ENCODE measurements at places on chromosomes 6 and 20.

- no peak for DNase-seq
These were observed 10.6 kb downstream of the FARS2 start for GRCh38 chr6:5271926-5272325.

- no peak for DNase-seq
These were observed 3.7 kb downstream of the GDF5 start for GRCh38 chr20:35434085-35435005.

GRCh38 chr20:40844332-40844731 lies 155.3 kb upstream of the MAFB start:
- no peak for DNase-seq

GRCh38 chr20:12916699-12917098 lies 92.1 kb upstream of the SPTLC3 start:
- DNase-seq, result no peak

DNA sequence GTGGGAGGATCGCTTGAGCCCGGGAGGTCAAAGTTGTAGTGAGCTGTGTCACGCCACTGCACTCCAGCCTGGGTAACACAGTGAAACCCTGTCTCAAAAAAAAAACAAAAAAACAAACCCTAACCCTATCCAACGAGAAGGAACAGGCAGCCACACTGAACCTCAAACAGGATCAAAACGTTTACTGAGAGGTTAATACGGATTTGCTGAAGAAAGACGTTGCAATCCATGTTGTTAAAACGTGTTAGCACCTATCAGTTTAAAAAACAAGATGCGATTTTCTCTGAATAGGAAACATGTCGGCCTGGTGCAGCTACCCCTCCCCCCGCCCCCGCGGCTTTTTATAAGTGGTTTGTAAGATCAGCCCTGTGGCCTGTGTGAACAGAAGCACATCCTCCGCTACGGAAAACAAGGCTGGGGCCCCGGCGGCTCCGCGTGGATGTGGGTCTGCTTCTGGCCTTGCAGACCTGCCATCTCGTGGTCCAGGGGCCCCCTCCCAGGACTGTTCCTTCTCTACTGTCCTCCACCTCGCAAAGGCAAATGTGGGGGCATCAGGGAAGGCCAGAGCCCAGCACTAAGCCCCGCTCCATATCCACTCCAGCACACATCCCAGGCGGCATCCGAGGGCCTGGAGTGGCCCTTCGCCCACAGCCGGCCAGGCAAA lies 11.4 kb downstream of the SLC2A4RG start:
- no peak for DNase-seq

- no peak for DNase-seq
These were observed 27.6 kb downstream of the HCK start for GRCh38 chr20:32079655-32080109.

DNA sequence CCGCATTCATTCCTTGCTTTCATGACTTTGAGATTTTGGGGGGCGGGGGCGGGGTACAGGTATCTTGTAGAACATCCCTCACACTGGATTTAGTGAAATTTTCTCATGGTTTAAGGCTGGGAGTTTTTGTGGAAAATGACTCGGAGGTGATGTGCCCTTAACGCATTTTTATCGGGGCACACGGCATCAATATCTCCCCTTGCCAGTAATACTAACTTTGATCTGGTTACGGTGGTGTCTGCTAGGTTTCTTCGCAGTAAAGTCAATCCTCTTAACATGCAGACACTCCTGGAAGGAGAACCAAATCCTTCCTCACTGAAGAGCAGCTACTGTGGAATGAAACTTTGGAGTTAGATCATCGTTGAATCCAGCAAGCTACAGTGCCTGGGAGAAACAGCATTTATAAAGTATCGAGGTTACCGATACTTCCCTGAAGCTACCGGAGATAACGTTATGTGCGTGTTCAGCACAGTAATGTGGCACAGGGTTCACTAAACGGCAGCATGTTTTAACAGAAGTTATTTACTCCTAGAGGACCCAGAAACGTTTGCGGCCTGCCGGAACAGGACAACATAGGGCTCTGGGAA lies 1.2 kb upstream of the DYNLRB1 start:
- DNase-seq, result no peak

DNA sequence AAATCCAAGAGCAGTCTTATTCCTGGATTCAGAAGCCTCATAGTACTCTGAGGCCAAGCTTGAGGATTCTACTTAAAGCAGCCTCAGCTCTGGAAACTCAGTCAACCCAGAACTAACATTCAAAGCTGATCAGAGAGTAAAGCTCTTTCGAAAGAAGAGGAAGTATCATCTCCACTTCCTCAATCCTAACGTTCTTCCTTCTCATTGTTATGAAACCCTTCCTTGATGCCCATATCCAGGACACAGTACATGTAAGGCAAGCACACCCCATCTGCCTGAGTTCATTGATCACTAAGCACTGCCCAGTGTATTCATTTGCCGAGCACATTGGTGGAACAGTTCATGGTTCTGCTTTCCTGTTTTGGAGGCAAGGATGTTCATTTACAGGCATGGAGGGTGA lies at the start of gene IPCEF1:
TSS of gene IPCEF1 (minus strand) at position 114 of the 400 bp plus-strand sequence. CDS start 90,856 bp downstream, outside the sequence.
- DNase-seq, result no peak

DNA sequence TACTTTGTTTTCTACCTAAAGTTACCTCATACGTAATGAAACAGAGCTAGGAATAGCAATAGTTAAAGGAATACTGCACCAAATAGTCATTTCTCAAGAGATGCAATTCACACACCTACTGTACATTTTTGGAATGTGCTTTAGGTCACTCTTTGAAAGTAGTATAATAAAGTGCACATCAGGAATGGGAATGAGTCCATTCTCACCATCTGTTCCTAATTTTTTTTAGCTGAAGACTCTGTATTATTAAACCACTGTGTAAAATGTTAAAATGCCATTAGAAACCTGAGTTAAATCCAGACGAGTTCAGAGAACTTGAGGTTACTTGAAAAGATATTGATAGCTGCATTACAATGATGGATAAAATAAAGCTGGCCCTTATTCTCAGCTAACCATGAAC lies 51.9 kb upstream of the EPHA7 start:
- no peak for DNase-seq

GRCh38 chr6:53112871-53113270 lies 35.8 kb downstream of the GCM1 start:
- DNase-seq, result no peak

- DNase-seq, result no peak
These were observed 37.6 kb downstream of the SLC2A10 start for GRCh38 chr20:46746956-46747526.

- no peak for DNase-seq
These were observed 26.6 kb downstream of the POFUT1 start for GRCh38 chr20:32234135-32234808.

DNA sequence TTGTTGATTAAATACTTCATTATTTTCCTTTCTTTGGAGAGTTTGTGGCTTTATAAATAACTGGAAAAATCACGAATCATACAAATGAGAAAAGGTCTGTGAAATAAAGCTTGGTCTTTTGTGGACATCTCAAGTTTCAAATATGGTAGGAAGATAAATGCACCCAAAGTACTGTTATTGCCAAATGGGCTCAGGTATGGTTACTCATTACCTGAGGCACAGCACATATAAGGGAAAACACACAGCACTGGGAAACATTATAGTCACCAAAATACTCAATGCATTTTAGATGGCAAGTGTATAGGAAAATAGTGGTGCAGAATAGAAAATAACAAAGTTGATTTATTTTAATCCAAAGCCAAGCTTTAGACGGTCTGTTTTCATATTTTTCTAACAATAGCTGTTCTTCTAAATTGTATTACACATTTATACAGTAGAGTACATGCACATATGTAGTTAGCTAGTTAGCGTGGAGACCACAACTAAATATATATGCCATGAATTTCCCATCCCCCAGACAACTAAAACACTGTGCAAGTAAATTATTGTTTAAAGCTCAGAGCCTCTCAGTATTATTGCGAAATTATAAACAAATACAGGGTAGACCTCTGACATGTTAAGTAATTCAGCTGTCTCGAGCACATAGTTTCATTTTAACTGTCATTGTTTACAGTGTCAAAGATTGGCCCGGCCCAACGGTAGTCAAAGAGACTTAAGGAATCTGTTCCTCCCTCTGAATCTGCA lies 336.0 kb downstream of the SYNE1 start:
- DNase-seq, result no peak

DNA sequence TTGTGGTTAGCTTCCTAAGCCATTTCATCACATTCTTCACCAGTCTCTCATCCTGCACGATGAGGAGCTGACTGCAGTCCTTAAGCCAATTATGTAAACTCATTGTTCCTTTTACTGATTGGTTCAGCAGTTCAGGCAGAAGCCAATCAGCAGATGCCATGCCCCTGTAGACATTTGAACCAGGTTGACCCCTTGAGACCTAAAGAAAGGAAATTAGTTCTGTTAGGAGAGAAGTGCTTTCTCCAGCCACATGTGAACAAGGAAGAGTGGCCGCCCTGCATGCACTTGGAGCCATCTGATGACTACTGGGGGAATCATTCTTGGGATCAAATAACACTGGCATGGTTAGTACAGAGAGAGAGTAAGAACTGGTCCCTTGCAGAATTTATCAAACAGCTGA lies 535.2 kb upstream of the ID4 start:
- peak; percentile 13 for DNase-seq

GRCh38 chr6:34447910-34448309 lies 18.0 kb upstream of the PACSIN1 start:
- no peak for DNase-seq

- no peak for DNase-seq
These were observed 64.3 kb upstream of the BTBD3 start for GRCh38 chr20:11853359-11853758.

DNA sequence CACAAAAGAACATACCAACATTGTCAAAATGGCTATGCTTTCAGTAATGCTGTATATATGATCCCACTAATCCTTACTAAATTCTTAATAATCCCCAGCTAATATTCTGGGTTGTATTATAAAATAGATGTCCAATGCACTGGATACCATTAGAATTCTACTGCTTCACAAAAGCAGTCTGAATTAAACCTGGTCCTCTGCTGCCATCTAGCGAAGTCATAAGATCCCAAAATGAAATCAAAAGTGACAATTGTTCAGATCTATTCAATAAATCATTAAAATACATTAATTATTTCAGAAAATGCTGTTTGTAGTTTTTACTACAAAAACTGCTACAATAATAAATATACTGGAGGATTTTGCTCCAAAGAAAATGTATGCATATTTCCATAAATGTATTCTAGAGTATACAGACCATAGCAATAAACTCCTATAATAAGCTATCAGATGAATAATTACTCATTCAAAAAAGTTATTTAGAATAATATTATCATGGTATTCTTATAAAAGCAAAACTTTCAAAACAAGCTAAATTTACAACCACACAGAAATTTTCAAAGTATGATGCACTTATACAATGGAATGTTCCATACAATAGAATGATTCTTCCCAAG lies 92.6 kb downstream of the RNGTT start:
- peak; percentile 33 for DNase-seq

DNA sequence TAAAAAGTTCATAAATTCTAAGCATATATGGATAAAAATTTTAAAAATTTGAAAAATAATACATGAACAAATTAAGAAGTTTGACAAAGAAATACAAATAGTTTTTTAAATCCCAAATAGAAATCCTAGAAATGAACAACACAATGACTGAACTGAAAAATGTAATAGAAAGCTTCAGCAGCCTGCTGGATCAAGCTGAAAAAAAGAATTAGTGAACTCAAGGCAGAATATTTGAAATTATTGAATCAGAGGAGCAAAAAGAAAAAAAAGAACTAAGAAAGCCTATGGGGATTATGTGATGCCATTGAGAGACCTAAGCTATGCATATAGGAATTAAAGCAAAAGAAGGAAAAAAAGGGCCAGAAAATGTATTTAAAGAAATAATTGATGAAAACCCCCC lies 39.9 kb upstream of the TFB1M start:
- no peak for DNase-seq

DNA sequence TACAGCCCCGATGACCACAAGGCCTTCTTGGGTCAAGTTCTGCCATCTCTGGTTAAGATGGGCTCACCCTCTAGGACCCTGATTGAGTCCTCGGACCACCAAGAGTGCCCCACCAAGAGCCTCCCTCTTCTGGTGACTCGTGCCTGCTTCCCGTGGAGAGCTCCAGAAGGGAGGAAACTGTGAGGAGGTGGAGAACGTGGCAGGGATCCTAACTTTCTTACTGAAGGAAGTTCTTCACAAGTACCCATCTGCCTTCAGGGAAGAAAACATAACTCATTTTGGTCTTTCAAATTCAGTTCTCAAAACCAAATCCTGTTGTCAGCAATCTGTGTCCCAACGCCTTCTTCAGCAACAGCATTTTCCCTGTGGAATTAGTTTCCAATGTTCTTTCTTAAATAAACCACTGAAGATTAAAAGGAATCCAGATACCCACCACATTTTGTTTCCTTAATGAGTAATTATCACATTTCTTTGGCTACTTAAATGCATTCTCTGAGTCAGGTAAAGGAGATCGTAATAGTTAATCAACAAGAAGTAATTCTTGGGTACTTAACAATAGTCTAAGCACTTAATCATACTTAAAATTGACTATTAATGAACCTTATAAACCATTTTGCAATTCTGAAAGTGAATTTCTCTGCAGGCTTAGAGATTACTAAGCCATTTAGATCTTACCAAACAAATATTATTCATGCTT lies 185.8 kb upstream of the SGK1 start:
- no peak for DNase-seq
